ENCODE measurements at places on chromosomes 12 and 14.

GRCh38 chr12:61538951-61539350, 721.3 kb upstream of the USP15 start:
- no peak for DNase-seq

GRCh38 chr12:82665142-82665923, 21.4 kb upstream of the TMTC2 start:
- no peak for DNase-seq

- no peak for DNase-seq
Measured at GRCh38 chr12:91515944-91516694, 333.5 kb upstream of the DCN start.

DNA sequence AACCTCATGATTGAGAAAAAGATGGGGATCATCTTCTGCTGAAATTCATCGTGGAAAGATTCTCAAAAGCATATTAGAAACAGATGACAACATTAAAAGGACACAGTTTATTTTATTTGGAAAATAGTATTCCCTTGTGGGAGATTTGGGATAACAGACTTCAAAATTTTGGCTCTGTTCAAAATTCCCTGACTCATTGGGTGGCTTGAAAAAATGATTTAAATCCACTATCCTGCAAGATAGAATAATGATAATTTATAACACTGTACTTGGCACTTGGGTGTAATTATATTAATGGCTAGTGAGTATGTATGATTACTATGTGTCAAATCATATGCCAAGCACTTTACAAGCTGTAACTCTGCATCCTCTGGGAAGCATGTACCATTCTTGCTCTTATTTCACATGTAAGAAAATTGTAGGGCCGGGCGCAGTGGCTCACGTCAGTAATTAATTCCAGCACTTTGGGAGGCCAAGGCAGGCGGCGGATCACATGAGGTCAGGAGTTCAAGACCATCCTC, 128.8 kb downstream of the LMNTD1 start:
- DNase-seq = no peak

DNA sequence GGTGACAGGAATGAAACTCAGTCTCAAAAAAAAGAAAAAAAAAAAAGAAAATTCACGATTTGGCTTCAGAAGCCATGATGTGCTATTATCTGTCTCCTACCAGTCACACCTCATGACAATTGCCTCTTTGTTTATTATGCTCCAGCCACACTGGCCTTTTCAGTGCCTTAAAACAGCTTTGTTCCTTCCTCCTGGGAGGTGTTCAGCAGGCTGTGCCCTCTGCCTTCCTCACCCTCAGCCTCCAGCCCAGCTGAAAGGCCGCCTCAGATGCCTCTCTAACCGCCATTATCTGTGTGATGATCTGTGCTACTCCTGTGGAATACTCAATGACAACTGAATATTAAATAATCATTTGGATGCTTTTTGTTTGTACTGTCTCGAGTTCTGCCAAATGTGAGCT, 8.6 kb upstream of the ARPC3 start:
- no peak for DNase-seq

- DNase-seq = no peak
Measured at GRCh38 chr12:74641262-74641661, 103.6 kb downstream of the ATXN7L3B start.

DNA sequence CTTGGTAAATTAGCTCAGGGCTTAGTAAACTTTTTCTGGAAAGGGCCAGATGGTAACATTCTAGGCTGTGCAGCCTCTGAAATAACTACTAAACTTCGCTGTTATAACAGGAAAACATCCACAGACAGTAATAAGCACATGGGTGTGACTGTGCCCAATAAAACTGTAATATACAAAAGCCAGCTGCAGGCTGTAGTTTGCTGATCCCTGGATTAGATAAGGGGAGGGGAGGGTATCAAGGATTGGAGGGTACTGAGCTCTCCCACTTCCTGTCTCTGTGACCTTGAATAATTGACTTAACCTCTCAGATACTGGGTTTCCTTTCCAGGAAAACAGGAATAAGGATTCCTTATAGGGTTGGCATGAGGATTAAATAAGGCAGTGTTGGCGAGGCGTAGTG, 81.2 kb downstream of the CCDC60 start:
- no peak for DNase-seq

- no peak for DNase-seq
Measured at GRCh38 chr12:112258926-112259325, 123.3 kb downstream of the HECTD4 start.

GRCh38 chr14:102026934-102027333, 59.9 kb downstream of the HSP90AA1 start:
- no peak for DNase-seq

- no peak for DNase-seq
Measured at GRCh38 chr12:53483979-53484377, 15.3 kb downstream of the MAP3K12 start.

GRCh38 chr12:67441736-67442346, 172.7 kb downstream of the CAND1 start:
- peak; percentile 35 for DNase-seq

GRCh38 chr12:112010415-112011344, 2.3 kb downstream of the TMEM116 start:
- DNase-seq = no peak

GRCh38 chr12:62720661-62721330, 214.2 kb downstream of the PPM1H start:
- DNase-seq = no peak

Data from iPS DF 19.7 (cell line).